ENCODE measurements at places on chromosomes 5 and 9.

DNA sequence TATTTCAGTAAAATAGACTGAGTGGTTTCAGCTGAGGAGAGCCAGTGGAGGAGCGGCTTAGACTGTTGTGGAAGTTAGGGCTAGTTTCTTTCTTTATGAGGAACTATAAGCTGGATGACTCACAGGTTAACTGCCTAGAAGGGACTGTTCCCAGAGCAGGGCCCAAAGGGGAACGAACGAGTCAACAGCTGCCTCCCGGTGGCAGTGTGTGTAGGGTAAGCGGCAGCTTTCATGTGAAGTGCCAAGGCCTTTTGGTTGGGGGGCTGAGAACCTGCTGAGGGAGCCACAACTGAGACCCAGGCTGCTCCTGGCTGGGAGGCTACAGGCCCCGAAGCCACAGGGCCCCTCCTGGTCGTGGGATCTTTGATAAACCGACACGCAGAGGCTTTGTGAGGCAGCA lies 7.0 kb downstream of the SQSTM1 start:
- 0 out of 2 replicates have a peak, but pooled peaks cover 2% of the 10 kb centered on the region for H3K4me1 ChIP-seq
- H3K27ac ChIP-seq, result no peak overlapping the region
- DNase-seq, result no peak

DNA sequence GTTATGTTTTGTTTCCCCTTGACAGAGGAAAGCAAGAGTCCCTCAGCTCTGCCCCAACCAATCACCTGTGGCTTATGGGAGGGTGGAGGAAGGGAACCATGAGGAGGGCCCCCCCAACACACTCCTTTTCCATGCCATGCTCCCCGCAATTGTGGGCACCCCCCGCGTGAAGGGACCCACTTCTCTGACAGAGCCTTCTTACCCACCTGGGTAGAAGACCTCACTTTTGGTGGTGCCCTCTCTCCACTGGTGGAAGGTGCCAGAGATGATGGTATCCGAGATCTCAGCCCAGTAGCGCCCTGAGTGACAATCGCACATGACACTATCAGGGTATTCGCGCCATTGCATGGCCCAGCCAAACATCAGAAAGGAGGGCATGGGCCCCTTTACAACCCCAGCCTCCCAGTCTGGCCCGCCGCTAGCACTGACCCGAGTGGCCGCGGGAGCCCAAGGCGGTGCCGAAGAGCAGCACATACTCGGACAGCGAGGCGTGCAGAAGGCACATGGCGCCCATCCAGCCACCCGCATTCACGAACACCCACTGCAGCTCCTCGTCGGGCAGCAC lies 714 bp downstream of the SIGMAR1 start:
- no peaks in the 10 kb centered on the region for H3K4me1 ChIP-seq
- peak overlapping the region; percentile 72 for H3K4me3 ChIP-seq
- no peak for DNase-seq
- peaks cover 6% of the 10 kb centered on the region for H3K36me3 ChIP-seq
- H3K27me3 ChIP-seq, result no peaks in the 10 kb centered on the region

DNA sequence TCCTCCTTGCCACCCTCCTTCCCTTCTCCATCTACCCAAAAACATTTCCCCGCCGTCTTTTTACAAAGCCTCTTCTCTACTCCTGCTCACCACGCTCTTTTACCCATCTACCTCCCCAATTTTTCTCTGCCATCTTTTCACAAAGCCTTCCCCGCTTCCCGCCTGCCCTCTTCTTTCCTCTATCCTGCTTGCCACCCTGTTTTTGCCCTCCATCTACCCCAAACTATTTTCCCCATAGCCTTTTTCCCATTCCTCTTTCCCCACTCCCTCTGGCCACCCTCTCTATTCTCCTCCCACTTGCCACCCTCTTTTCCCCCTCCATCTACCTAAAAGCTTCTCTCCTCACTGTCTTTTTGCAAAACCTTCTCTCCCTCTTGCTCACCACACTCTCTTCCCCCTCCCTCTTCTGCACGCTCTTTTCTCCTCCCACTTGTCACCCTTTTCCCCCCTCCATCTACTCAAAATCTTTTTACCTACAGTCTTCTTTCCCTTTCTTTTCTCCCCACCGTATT lies 19.4 kb upstream of the TRIM52 start:
- no peaks in the 10 kb centered on the region for H3K27me3 ChIP-seq
- no peak for DNase-seq
- H3K4me3 ChIP-seq, result no peak overlapping the region
- H3K27ac ChIP-seq, result no peak overlapping the region
- H3K4me1 ChIP-seq, result no peaks in the 10 kb centered on the region

DNA sequence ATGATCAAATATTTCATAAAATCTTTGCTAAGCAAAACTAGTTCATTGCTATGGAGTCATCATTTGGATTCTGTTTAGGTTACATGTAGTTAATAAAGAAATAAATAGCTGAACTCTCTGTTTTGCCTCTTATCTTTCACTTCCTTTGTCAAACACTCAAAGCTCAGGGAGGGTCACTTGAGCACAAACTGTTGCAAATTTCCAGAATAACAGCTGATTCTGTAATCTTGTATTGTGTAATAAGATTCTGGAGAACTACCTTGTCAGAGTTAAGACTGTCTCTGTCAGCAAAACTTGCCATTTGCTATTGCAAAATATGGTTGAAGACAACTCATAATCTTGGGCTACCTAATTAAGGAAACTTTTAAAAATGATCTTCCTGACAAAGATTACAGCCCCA lies 182.0 kb upstream of the MOCS2 start:
- no peaks in the 10 kb centered on the region for H3K4me1 ChIP-seq
- no peaks in the 10 kb centered on the region for H3K36me3 ChIP-seq
- no peaks in the 10 kb centered on the region for H3K27me3 ChIP-seq
- no peak overlapping the region for H3K27ac ChIP-seq
- no peak overlapping the region for H3K4me3 ChIP-seq

DNA sequence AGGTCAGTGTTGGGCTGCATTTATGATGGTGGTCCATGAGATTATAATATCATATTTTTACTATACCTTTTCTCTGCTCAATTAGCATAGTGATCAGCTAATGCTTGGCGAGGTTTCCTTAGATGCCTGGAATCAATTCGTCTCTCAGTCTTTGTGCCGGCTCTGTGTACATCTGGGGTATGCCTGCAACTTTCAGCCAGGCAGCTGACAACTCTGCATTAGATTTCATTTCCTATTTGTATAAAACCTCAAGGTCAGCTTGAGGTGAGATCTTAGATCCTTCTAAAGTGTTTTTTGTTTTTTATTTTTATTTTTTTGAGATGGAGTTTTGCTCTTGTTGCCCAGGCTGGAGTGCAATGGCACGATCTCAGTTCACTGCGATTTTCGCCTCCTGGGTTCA lies 86.8 kb downstream of the MELK start:
- DNase-seq, result no peak
- H3K4me3 ChIP-seq, result no peak overlapping the region
- no peaks in the 10 kb centered on the region for H3K36me3 ChIP-seq
- no peaks in the 10 kb centered on the region for H3K4me1 ChIP-seq
- no peak overlapping the region for H3K27ac ChIP-seq
- H3K27me3 ChIP-seq, result no peaks in the 10 kb centered on the region

GRCh38 chr5:61588216-61588615 lies 256.2 kb downstream of the ZSWIM6 start:
- H3K4me1 ChIP-seq, result no peaks in the 10 kb centered on the region
- no peaks in the 10 kb centered on the region for H3K36me3 ChIP-seq
- H3K4me3 ChIP-seq, result no peak overlapping the region
- no peak overlapping the region for H3K27ac ChIP-seq

DNA sequence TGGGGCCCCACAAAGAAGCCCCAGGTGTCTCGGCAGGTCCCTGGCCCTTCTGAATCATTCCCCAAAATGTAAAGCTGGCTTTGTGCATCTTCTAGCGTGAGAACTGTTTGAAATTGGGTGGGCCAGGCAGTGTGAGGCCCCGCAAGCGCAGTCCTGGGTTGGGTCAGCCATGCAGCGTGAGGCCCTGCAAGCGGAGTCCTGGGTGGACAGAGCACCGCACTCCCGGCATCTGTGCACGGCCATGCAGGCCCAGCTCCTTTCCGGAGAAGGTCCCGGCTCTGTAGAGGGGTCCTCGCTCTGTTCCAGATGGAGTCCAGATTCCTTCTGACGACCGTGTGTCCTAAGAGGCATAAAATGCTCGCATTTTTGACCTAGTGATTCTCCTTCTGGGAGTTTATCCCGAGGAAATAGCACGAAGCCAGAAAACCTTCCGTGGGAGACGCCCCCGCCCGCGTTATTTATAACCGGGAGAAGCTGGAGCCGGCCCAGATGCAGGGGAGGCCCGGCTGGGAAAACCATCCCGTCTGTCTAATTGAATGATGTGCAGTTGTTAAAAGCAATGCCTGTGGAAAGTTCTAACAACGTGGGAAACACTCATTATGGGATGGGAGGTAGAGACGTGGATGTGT lies 19.4 kb upstream of the NOTCH1 start:
- no peak overlapping the region for H3K4me3 ChIP-seq
- peaks cover 29% of the 10 kb centered on the region for H3K4me1 ChIP-seq
- no peak for DNase-seq
- H3K36me3 ChIP-seq, result no peaks in the 10 kb centered on the region
- no peak overlapping the region for H3K27ac ChIP-seq
- no peaks in the 10 kb centered on the region for H3K27me3 ChIP-seq

DNA sequence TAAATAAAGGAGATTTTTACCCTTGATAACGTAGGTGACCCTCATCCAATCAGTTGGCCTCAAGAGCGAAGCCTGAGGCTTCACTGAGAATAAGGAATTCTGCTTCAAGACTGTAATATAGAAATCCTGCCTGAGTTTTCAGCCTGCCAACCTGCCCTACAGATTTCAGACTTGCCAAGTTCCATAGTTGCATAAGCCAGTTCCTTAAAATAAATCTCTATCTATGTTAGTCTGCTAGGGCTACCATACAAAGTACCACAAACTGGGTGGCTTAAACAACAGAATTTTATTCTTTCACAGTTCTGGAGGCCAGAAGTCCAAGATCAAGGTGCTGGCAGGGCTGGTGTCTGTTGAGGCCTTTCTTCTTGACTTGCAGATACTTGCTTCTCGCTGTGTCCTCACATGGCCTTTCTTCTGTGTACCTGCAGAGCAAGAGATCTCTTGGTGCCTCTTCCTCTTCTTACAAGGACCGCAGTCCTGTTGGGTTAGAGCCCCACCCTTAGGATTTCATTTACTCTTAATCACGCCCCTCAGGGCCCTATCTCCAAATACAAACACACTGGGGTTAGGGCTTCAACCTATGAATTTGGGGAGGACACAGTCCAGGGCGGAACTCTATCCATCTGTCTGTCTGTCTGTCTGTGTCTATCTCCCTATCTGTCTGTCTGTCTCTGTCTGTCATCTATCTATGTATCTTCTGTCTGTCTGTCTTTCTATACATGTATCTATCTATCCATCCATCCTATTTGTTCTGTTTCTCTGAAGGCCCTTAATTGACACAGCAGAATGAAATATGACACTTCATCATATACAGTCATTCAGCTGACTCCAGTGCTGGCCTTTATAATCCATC lies 17.0 kb upstream of the CMBL start:
- H3K36me3 ChIP-seq, result no peaks in the 10 kb centered on the region
- DNase-seq, result no peak

GRCh38 chr9:30815585-30815984 lies 1568.9 kb upstream of the ACO1 start:
- H3K36me3 ChIP-seq, result no peaks in the 10 kb centered on the region
- H3K27ac ChIP-seq, result no peak overlapping the region
- no peak overlapping the region for H3K4me3 ChIP-seq
- no peak for DNase-seq

GRCh38 chr5:38500573-38501260 lies 55.7 kb downstream of the LIFR start:
- H3K36me3 ChIP-seq, result no peaks in the 10 kb centered on the region
- no peak overlapping the region for H3K4me3 ChIP-seq
- no peak overlapping the region for H3K27ac ChIP-seq
- H3K4me1 ChIP-seq, result no peaks in the 10 kb centered on the region
- no peaks in the 10 kb centered on the region for H3K27me3 ChIP-seq

DNA sequence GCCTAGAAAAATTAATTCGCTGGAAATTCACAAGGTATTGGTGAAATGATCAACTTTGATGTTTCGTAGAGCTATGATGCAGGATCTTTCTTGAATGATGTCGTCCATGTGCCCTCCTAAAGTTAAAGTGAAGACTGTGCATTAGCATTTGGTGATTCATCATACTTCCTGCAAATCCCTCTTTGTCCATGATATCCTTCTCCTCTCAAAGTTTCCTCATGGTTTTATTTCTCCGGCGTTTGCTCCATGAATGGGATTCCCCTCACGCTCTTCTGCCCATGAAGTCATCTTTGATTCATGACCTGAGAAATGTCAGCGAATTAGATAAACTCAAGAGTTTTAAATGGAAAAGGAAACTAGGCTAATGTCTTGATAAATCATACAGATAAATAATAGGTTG lies 372.7 kb downstream of the PSAT1 start:
- no peaks in the 10 kb centered on the region for H3K36me3 ChIP-seq
- H3K27ac ChIP-seq, result no peak overlapping the region
- DNase-seq, result no peak
- H3K4me1 ChIP-seq, result no peaks in the 10 kb centered on the region
- no peaks in the 10 kb centered on the region for H3K27me3 ChIP-seq

DNA sequence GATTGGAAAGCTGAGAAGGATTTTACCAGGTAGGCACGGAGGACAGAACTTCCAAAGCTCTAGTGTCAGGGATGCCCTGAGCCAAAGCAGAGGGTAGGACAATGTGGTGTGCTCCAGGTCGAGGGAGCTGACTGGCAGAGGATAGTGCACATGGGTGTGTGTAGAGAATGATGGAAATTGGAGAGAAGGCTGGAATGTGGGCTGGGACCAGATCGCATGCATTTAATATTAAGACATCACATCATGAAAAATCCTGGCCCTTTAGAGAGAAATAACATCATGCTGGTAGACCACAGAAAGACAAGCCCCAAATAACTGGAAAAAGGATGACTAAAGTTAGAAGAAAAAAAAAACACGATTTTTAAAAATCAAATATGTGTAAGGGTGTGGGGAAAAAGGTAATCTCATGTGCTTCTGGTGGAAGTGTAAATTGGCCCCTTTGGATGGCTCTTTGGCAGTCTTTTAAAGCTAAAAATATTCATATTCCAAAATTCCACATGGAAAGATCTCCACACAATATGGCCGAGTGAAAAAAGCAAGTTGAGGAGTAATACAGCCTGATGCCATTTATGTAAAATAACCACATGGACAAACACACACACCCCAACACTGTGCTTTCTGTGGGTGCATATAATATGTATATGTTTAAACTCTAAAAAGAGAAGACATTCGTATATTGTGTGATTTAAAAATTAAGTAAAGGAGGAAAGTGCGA lies 67.0 kb upstream of the TGFBR1 start:
- no peak for DNase-seq
- no peaks in the 10 kb centered on the region for H3K4me1 ChIP-seq
- no peaks in the 10 kb centered on the region for H3K27me3 ChIP-seq
- H3K27ac ChIP-seq, result no peak overlapping the region
- H3K36me3 ChIP-seq, result no peaks in the 10 kb centered on the region

- H3K27me3 ChIP-seq, result no peaks in the 10 kb centered on the region
- H3K4me1 ChIP-seq, result no peaks in the 10 kb centered on the region
- no peak for DNase-seq
- no peak overlapping the region for H3K27ac ChIP-seq
- no peak overlapping the region for H3K4me3 ChIP-seq
Measured at GRCh38 chr9:76521906-76522305, 62.9 kb downstream of the GCNT1 start.
